ENCODE measurements at places on chromosomes 6 and 20.

DNA sequence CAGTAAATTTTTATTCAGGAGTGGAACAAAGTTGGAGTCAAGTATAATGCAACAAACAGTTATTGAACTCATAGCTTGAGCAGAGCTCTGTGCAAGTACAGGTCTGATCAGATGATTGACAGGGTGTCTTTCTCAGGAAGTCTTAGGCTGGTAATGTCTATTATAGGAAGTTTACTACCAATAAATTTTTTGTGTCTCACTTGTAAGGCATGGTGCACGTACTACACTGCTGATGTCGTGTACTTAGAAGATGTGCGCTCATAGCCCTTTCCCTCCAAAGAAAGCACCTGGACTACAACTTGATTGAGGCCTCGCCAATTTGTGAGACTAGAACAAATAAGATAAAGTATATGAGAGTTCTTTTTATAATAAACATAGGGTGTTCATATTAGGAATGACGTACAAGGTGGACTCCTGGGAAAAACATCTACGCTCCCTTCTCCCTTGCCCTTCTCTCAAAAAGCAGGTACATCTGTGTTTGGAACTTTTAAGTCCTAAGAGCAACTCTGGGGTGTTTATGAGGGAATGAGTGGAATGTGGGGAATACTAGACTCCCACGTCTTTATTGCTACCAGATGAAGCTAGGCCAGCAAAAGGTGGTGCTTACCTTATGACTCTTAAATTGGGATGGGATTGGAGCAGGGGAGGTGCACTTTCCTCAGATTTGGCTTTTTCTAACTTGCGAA is 1.5 kb downstream of the NDUFAF5 start:
- DNase-seq = no peak

GRCh38 chr6:26019261-26019830 is 56.7 kb downstream of the TRIM38 start:
- no peak for DNase-seq

DNA sequence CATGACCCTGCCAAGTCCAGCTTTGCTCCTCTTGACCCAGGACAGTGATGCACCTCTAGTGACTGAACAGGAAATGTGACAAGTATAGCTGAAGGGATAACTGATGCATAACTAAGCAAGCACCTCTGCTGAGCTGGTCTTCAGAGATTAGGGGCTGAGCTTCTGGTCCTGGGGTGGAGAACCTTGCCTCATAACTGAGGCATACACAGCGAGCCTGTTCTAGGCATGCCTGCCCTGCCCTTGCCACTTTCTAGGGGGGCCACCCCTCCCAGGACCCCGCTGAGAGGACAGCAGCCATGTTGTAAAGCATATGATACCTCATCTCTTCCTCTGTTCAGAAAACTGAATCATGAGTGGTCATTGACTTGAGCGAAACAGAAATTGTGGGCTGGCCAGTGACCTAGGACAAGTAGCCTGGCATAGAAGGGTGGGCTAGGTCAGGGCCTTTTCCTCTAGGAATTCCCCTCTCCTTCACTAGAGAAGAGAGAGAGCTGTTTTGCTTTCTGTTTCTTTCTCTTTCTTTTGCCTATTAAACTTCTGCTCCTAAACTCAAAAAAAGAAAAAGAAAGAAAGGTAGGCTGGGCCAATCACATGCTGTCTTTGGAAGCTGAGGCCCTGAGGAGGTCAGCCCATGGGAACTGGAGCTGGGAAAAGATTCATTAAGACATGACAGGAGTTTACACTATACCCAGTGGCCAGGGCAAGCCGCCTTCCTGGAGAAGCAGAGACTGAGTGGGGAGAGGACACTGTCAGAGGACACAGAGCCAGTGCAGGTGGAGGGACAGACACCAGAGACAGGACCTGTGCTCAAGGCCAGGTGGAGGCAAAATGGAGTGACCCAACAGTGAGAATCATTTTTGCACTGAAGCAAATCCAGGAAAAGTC is 23.1 kb downstream of the ALDH5A1 start:
- no peak for DNase-seq

GRCh38 chr6:109743739-109744138 is 52.6 kb downstream of the FIG4 start:
- no peak for DNase-seq

DNA sequence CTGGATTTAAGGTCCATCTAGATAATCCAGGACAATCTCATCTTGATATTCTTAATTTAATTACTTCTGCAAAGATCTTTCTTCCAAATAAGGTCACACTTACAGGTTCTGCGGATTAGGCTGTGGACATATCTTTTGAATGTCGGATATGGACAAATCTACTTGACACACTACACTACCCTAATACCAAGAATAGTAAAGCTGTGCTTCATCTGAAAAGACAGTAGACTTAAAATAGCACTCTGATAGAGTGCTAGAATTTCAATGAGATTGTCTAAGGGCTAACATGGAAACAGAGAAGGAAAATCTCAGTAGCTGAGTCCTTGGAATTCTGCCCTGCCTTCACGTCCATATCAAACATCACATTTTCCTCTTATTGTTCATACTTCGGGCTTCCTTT is 1238.0 kb downstream of the EPHA7 start:
- no peak for DNase-seq

DNA sequence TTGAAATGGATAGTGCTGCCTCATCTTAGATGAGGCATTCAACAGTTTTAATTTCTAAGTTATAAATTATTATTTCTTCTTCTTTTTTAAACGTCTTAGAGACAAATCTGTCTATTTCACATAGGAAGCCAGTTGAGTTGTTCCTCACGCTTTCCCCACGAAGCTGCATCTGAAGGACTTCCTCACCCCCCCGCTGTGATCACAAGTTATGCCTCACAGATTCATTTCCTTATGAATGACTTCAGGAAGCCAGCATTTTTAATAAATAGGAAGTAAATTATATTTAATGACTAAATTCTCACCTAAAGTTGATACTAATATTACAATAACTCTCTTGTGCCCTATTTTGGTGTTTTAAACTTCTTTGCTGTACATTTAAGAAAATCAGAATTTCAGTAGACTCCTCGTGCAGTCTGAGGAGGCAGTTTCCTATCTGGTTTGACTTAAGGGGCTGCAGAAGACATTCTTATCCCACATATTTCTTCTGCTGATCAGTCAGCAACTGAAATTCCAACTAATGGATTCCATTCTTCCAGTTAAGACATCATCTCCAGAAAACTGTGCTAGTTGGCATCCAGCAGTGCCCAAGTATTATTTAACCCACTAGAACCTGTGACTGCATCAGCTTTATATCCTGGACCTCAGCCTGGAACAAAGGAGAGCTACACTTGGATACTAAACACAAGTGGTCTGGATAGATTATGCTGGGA is 182.7 kb upstream of the CCN2 start:
- no peak for DNase-seq

DNA sequence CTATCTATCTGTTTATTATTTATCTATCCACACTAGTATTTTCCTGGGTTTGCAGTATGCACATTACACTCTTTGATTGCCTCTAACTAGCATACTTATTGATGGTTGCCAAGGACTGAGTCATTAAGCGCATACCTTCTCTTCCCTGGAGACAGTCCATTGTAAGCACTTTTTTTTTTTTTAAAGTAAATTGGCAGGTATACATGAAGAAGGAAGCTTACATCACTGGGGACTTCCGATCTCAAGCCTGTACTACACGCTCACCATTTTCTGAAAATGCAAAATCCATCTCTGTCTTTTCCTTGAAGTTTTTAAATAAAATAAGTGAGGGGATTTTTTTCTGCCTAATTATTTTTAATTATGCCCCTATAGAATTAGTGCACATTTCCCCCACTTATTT is 63.5 kb downstream of the HMGN3 start:
- DNase-seq = no peak

GRCh38 chr6:20370393-20370792 is 31.3 kb upstream of the E2F3 start:
- DNase-seq = no peak

GRCh38 chr20:6646021-6646636 is 121.4 kb upstream of the BMP2 start:
- no peak for DNase-seq

DNA sequence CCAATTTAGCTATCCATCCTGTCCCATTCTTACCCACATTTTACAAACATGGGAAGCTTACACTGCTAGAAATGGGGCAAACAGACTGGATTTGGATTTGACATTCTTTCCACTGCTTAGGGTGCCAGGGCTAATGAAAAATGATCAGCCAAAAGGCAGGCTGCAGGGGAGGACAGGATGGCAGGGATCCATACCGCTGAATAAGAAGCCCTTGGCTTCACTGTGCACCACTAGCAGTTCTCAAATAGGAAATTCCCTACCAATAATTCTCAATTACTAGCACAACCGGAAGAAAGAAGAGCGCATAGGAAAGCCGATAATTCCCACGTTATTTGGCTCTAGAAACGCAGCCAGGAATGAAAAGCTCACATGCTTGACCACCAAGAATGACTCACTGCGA is 73.1 kb downstream of the NDUFAF5 start:
- no peak for DNase-seq

- DNase-seq = no peak
These were observed 6.6 kb upstream of the C20orf202 start for GRCh38 chr20:1196634-1197033.

DNA sequence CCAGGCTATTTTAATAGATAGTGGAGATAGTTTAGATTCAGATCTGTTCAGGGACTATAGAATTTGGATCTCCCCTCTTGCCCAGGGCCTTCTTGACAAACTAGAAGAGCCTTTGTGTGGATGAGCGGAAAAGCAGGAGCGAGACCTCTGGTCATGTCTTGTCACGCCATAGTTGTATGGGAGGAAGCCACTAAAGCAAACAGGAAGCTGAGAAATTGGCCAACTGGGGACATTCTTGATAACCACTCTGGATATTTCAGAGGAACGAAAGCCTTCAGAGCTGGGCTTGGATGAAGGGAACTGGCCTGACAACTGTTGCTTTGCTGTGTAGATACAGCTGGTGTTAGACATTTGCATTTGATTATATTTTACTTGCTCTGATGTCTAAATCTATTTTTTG is 54.1 kb upstream of the EXOC2 start:
- no peak for DNase-seq

DNA sequence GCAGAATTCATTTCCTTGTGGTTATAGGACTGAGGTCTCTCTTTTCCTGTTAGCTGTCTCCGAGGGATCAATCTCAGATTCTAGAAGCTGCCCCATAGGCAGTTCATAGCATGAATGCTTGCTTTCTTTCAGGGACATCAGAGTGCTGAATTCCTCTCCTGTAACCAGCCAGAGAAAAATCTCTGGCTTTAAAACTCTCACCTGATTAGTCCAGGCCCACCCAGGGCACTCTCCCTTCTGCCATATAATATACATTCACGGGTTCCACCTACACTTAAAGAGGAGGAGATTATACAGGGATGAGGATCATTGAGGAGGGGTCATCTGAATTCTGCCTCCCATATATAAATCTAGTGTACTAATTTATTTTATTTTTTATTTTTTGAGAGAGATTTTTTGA is 2.1 kb upstream of the KCNS1 start:
- no peak for DNase-seq

- DNase-seq = no peak
These were observed 193.0 kb downstream of the FOXC1 start for GRCh38 chr6:1802491-1803395.

GRCh38 chr6:15659181-15659580 is 3.6 kb downstream of the DTNBP1 start:
- DNase-seq = no peak

GRCh38 chr20:10447028-10447427 is 11.9 kb downstream of the SLX4IP start:
- no peak for DNase-seq

DNA sequence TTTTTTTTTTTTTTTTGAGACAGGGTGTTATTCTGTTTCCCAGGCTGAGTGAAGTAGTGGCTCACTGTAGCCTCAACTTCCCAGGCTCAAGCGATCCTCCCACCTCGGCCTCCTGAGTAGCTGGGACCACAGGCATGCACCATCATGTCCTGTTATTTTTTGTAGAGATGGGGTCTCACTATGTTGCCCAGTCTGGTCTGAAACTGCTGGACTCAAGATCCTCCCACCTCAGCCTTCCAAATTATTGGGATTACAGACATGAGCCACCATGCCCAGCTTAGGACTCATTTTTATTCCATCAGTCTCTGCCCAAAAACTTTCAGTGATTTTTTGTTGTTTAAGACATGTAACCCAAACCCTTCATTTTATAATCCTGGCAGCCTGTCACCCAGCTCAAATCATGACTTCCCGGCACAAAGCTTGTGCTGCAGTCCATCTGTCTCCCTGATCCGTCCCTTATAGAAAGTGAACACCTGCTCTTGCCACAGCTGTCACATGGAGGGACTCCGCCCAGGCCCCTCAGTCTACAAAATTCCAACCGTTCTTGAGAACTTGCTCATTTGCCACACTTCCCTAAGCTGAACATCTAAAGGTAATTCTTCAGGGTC is 183.9 kb upstream of the JARID2 start:
- no peak for DNase-seq

GRCh38 chr20:42974347-42974746 is 215.4 kb downstream of the PTPRT start:
- no peak for DNase-seq

DNA sequence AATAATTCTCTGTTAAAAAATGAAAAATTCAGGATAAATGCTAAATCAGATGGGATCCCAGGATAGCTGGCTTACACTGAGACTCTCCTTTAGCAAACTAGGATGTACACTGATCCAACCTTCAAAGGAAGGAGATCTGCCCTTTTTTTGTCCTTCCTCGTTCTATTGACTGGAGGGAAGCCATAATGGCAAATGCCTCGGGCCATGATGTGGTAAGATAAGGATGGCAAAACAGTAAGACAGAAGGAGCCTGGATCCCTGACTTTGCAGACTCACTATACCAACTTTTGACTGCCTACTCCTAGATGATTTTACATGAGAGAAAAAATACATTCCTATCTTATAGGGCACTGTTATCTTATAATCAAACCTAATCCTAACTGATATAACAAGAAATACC is 156.9 kb upstream of the BEND3 start:
- DNase-seq = no peak

- no peak for DNase-seq
These were observed 29.6 kb upstream of the SAYSD1 start for GRCh38 chr6:39144481-39145173.

- DNase-seq = no peak
These were observed 671.8 kb upstream of the MARCKS start for GRCh38 chr6:113185299-113185698.

DNA sequence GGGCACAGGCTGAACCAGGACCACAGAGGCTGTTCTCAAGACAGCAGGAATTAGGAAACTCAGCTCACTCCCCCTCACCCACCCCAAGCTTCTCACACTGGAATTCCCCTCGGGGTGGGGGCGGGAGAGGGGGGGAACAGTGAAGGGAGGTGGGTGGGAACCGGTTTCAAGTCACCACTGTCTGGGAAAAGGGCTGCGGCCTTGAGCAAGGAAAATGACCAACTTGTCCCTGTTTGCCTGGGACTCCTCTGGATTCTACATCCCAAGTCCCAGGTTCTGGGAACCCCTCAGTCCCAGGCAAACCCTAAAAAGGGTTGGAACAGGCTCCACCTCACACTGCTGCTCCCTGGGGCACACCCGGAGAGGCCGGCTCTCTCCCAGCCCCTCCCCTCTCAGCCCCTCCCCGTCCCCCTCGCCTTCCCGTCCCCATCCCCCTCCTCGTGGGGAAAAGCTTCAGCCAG is 230.7 kb downstream of the TFAP2C start:
- DNase-seq = no peak

Data from esophagus squamous epithelium (tissue), 5 donors.